Kidney capillary endothelial cell (primary cell): ENCODE measurements at places on chromosomes 2 and 18.

DNA sequence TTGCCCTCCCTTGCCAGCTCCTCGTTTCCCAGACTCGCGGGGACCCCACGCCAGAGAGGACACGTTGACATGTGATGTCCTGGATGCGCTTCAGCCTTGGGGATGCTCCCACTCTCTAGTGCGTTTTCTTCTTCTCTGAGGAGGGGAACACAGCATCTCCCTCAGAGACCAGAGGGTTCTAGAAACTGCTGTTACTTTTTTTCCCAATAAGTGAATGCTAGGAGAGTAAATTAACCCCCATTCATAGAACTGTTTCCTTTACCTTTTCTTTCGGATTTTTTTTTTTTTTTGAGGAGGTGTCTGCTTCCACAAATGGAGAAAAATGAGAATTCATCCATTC lies 370 bp upstream of the EFEMP1 start:
- DNase-seq, result no peak

DNA sequence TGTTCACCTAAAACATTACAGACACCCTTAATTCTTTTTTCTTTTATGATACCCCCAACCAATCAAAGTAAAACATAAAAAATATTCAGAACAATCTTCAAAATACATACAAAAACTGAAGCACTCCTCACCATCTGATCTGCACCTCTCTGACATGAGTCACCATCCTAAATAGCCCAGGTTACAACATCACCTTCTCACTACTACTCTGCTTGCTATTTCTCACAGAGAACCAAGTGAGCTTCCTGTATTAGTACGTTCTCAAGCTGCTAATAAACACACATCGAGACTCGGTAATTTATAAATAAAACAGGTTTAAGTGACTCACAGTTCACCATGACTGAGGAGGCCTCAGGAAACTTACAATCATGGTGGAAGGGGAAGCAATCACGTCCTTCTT lies 183.5 kb downstream of the CBLN2 start:
- no peak for DNase-seq

- no peak for DNase-seq
Measured at GRCh38 chr18:59787998-59788790, 91.0 kb upstream of the CCBE1 start.

DNA sequence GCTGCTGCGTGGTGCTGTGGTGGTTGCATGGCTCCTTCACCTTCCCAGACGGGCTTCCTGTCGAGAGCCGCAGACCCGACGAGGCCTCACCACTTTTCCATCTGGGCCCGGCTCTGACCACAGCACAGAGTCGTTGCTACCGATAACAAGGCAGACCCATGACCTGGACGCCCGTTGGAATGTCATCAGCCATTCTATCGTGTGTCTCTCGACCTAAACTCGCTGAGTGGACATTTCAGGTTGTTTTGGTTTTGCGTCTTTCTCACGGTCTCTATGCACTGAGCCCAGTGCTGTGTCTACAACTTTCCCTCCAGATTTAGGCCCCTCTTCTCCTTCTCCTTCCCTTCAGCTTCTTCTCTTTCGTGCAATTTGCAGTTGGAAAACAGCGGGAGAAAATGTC lies 204.7 kb upstream of the TPO start:
- no peak for DNase-seq

GRCh38 chr2:107730898-107731297 lies 95.8 kb upstream of the RGPD4 start:
- peak; percentile 78 for DNase-seq

DNA sequence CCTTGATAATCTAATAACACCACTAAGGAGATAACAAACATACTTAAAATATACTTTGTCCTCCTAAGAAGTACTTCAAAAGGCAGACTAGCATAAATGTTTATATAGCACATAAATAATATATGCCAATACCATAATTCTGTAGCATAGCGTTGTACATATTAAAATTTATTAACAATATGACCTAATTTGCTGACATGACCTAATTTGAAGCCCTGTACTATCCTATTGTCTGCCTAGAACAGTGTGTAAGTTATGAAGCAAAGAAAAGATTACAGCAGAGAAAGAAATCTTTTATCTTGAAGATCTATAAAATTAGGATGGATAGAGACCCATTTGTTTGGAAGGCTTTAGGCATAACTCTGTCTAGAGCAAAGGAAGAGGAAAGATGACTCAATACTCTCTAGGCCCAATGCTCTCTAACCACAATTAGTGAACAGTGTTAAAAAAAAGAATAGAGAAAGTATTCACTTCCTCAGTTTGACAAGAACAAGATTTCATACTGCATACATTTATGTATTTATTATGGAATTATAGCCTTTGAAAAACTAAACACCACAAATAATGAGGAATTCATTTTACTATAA lies 231.3 kb downstream of the ZRANB3 start:
- DNase-seq, result peak; percentile 37

- DNase-seq, result no peak
Measured at GRCh38 chr2:62854600-62855514, 149.3 kb downstream of the EHBP1 start.

DNA sequence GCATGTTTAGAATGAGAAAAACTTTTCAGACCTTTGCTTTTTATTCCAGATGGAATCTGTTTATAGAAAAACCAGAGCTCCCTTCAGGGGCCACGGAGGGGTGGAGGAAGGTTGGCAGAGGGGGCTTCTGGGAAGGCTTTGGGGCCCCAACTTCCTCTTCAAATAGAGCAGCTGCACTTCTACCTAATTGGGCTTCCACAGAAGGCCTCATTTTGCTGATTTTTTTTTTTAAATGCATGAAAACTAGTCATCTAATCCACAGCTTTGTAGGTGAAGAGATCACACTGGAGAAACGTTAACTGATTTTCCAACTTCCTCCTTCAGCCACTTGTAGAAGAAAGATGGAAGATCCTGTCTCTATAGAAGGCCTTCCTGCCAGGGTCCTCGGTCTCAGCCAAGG lies 181.8 kb downstream of the BCL11A start:
- DNase-seq, result no peak

GRCh38 chr18:78228974-78229373 lies 750.6 kb upstream of the SALL3 start:
- no peak for DNase-seq

- DNase-seq, result no peak
Measured at GRCh38 chr2:12636837-12637581, 79.7 kb upstream of the TRIB2 start.

DNA sequence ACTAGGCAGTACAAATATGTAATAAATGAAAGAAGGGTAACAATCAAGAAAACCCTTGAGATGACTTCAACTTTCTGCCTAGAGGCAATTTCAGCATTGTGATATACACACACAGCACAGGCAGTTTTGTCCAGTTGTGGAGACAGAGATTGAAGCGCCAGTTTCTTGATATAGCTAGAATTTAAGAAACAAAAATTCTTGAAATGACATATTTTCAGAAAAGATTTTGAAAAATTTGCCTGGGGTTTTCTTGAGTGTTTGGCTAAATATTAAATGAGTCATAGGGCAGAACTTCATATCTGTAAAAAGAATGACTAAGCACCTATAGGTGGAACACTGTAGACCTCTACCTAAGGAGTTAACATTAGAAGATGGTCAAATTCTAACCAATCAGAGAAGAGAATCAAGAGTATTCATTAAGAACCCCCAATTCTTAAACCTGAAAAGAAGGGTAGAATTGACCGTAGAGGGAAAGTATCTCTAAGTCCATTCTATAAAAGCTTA lies 1266.8 kb upstream of the TMEFF2 start:
- DNase-seq, result no peak

- no peak for DNase-seq
Measured at GRCh38 chr2:85421260-85422071, 3.0 kb downstream of the SH2D6 start.

DNA sequence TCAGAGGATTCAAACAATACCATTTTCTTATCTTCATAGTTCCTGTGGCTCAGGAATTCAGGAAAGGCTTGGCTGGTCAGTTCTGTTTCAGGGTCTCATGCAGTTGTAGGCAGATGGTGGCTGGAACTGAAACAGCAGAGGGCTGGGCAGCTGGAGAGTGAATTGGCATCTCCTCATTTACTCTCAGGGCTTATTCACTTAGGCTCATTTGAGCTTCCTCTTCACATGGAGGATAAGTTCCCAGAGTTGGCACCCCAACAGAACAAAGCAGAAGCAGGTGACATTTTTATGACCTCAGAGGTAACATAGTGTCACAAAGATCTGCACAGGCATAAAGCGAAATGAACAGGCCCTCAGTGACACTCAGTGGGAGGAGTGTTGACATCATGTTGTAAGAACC lies 66.1 kb downstream of the RBBP8 start:
- peak; percentile 23 for DNase-seq

- DNase-seq, result no peak
Measured at GRCh38 chr2:184532551-184532950, 65.8 kb upstream of the ZNF804A start.

DNA sequence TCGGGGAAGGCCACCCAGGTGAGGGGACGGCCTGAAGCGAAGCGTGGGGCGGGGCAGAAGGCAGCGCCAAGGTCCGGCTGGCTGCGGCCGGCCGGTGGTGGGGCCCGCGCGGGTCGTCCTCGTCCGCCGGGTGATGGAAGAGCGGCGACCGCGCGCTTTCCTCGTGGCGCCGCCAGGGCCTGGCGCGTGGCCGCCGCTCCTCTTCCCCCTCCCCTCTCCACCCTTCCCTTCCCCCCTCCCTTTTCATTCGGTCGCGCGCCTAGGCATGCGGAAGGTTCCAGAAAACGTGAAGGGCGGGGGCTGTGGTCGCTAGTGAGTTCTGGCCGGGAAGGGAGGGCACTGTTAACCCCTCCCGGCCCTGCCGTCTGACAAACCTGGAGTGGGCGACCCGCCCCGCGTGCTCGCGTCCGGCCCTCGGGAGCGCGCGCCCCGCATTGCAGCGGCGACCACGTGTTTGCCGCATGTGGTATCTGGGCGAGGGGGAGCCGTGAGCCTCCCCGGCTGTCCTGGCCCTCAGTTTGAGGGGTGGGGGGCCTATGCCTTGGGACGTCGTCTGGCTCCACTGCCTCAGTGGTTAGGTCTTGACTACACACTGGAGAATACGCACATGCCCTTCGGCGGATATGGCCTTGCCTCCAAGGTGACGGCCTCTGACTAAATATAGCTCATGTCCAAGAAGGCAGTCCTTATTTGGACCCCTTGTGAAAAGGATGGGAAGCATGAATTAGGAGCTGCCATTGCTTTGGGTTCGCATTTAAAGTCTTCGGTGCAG lies 579 bp downstream of the MAT2A start:
- no peak for DNase-seq

- DNase-seq, result peak; percentile 83
Measured at GRCh38 chr2:102063941-102064678, 72.3 kb downstream of the IL1R2 start.

GRCh38 chr2:34188464-34189303 lies 589.6 kb upstream of the FAM98A start:
- no peak for DNase-seq

DNA sequence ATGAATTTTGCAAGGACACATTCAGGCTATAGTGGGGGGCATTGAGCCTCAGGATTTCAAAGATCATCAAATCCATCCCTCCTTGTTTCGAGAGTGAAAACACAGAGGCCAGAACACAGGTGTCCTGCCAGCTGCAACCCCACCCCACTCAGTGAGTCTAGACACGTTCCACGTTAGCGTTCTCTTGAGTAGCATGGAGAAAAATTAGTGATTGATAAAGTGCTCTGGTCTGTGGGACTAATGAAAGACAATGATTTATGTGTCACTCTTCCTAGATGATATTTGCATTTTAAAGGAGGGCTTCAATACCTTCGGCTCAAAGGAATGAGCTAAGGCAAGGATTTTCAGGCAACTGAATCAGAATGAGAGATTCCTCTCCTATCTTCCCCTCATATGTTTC lies 43.8 kb downstream of the SLC4A3 start:
- no peak for DNase-seq

- peak; percentile 50 for DNase-seq
Measured at GRCh38 chr18:8696749-8697211, 8.6 kb upstream of the MTCL1 start.

GRCh38 chr2:96345438-96345837 lies 9.9 kb downstream of the NCAPH start:
- DNase-seq, result no peak

GRCh38 chr18:57659460-57660102 lies 37.9 kb upstream of the NARS1 start:
- DNase-seq, result no peak

DNA sequence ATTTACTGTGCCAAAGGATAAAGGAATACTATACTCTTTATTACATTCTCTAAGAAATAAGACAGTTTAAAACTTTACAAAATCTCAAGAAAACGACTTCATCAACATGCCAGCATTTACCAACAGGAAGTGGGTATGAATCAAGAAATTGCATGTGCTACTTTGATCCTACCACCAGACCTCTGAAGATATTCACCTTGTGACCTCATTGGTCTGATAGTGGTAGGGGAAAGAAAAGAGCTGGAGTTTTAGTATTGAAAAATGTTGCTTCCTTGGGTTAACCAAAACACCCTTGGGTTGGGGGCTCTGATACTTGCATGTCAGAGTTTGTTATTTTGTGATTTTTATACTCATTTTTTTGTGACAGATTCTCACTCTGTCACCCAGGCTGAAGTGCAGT lies 84.1 kb upstream of the LPIN2 start:
- no peak for DNase-seq

DNA sequence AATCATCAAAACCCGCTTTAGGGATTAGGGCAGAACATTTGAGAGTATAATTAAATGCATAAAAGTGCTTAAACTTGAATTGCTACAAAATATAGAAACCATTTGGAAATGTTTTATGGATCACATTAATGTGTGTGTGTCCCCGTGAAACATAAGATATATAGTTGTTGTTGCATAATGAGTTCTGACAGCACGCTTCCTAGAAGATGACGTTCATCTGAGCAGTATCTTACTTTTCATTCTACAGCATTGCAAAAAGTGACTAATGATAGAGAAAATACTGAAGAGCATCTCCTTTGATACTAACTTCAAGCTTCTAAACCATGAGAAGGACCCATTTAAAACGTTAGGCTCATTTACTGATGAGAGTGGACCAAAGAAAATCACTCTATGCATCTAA lies 63.7 kb downstream of the SLC8A1 start:
- no peak for DNase-seq

DNA sequence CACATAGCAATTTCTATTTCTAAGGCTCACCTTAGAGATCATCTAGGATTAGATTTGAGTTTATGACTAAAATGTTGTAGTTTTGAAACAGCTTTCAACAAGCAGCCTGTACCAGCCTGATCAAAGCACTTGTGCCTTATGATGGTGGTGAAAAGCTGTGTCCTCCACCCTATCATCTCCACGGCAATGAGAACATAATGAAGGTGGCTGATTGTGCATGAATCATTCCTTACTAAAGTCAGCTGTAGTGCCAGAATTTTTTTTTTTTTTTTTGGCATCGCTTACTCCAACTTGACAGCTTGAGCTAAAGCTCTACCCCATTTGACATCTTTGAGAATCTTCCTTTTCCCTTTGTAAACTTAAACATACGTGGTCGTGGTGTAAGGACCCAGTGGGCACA lies 86.0 kb downstream of the DCC start:
- no peak for DNase-seq

DNA sequence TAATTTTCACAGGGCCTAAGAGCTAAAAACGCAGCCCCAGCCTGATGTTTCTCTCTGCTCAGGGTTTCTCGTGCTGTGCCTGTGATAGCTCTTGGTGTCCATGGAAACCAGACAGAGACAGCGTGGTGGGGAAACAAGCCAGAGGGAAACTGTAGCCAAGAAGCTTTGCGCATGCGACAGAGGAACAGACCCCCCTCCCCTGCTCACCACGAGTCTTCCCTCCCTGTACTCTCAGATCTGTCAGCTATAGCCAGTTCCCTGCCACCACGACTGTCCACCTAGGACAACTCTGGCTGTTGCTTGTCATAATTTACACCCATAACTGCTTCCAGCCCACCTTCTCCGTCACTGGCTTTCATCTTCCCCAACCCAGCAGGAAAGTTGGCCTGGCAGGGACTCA lies 13.2 kb upstream of the DNAJC27 start:
- DNase-seq, result no peak

GRCh38 chr2:8252997-8253694 lies 428.7 kb upstream of the ID2 start:
- no peak for DNase-seq
